ENCODE measurements at places on chromosomes 13 and 19. TPM values are rescaled to one million over a fixed set of nuclear protein-coding genes. Genes with fewer than 3 reads are reported as not detected.
A peak's percentile ranks its signal among the peaks of the same experiment; 100 is the strongest.

- DNase-seq = no peak
Observed at GRCh38 chr19:36115453-36116343, at the start of gene TBCB. Gene TBCB, plus strand, starts transcription at chr19:36115468. Its CDS starts 93 bp downstream, at chr19:36115561.

GRCh38 chr13:101283782-101284181, 132.5 kb downstream of the NALCN start:
- DNase-seq = no peak

GRCh38 chr19:41915776-41916414, 12.4 kb downstream of the ERFL start:
- DNase-seq = no peak

DNA sequence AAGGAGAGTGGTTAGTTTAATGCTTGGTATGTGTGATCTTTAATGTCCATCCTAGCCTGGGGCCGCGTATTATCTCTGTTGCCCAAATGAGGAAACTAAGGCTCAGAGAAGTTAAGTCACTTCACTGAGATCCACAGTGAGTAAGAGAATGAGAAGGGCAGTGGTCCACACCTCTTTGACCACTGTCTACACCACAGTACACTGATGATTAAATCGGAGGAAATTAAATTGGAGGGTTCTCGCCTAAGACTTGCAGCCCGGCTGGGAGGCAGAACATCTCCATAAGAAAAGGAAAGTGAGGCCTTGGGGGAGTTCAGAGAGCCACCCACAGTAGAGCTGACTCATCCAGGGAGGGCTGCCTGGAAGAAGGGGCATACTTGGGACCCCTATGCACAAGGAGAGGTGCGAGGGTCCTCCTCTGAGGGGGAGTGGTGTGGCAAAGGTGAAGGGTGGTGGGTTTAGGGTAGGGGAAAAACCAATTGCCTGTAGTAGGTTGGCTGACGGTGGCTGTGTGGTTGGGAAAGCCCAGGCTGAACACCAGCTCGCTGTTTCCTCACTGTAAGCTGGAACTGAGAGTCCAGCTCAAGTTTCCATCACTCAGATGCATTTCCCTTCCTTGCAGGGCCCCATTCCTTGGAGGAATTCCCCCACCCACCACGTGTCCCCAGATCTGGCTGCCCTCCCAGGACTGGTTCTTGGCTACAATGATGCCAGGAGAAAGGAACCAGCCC, 15.0 kb upstream of the DHRS12 start:
- DNase-seq = no peak

- DNase-seq = peak; percentile 41
Observed at GRCh38 chr19:39792999-39793546, 14.4 kb downstream of the LEUTX start.

DNA sequence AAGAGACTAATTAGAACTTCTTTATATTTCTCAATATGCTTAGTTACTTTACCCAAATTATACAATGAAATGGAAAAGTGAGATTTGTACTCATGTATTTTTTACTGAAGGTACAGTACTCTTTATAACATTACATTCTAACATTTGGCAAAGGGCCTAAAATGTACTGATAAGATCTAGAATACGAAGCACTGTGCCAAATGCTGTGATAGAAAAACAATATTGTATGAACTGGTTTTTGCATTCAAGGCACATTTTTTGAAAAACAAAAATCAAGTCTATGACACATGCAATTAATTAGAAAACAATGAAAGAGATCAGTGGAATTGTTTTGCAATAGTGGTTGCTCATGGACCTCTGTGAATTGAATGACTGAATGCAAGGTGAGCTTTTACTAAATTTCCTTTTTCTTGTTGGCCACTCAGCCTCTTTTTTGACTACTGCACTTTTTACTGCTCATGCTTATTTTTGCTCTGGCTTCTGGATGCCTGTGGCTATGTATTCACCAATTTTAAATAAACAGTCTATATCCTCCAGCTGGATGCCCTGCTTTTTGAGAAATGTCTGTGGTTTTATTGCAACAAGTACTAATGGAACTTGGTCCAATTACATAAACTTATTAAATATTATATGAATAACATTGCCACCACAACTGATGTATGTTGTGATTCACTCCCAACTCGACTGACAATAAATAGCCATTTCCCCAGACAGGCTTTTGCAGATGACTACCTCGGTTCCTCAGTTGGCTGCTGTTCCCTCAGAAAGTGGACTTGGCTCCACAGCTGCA, 41.4 kb upstream of the OBI1 start:
- DNase-seq = peak; percentile 56

The IRGC gene
- total RNA-seq = not detected
